ENCODE measurements at places on chromosomes 2 and 18. TPM values are rescaled to one million over a fixed set of nuclear protein-coding genes. Genes with fewer than 3 reads are reported as not detected.

PROKR1 gene
- total RNA-seq = under 0.01 TPM

SLC9A4 gene
- not detected for total RNA-seq

CCDC74B gene
- total RNA-seq = 0.51 TPM

MC2R gene
- not detected for total RNA-seq

AAMP gene
- 132 TPM for total RNA-seq

DNER gene
- total RNA-seq = under 0.01 TPM

PROC gene
- total RNA-seq = under 0.01 TPM

APOB gene
- 0.13 TPM for total RNA-seq

TFCP2L1 gene
- total RNA-seq = not detected
